Retina (tissue), 1 donor: ENCODE measurements at places on chromosomes 7 and 10.

GRCh38 chr10:87863053-87863943 is at the start of the genes KLLN and PTEN:
KLLN (minus strand) TSS chr10:87863533; CDS start chr10:87862487, 1,046 bp downstream.
PTEN (plus strand) TSS chr10:87863625; CDS start chr10:87864470, 845 bp downstream.
- DNase-seq, result peak; percentile 89

GRCh38 chr7:2680792-2681490 is 7.1 kb upstream of the AMZ1 start:
- peak; percentile 78 for DNase-seq

- DNase-seq, result no peak
Observed at GRCh38 chr7:149748076-149748874, 25.1 kb downstream of the ZNF467 start.

DNA sequence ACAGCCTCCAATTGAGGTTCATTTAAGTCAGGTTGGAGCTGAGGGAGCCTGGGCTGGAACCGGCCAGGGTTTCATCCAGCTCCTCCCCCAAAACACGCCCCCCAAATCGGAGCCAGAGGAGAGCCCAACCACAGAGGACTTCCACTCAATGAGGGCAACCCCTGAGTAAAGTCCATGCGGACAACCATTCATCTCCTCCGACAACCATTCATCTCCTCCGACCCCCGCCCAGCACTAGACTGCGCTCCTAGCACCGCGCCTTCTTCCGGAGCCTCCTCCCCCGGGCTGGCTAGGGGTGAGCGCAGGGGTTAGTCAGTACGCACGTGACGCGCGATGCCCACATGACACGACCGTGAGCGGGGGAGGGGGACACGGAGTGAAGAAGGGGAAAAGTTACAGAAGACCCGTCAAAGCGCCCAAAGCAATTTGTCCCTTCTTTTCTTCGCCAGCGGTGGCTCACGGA is 1.4 kb downstream of the MAGI2 start:
- DNase-seq, result peak; percentile 92

GRCh38 chr10:104920476-104920875 is 279.4 kb downstream of the SORCS3 start:
- DNase-seq, result no peak

GRCh38 chr10:46226232-46226631 is 60.6 kb upstream of the ANTXRL start:
- no peak for DNase-seq

GRCh38 chr7:156400046-156400445 is 240.5 kb upstream of the RNF32 start:
- DNase-seq, result no peak
